ENCODE measurements at places on chromosomes 6 and 20.

GRCh38 chr6:13908955-13909381, 15.8 kb upstream of the RNF182 start:
- DNase-seq, result peak; percentile 66

GRCh38 chr6:91667596-91667995, 1080.7 kb upstream of the MAP3K7 start:
- DNase-seq, result no peak

DNA sequence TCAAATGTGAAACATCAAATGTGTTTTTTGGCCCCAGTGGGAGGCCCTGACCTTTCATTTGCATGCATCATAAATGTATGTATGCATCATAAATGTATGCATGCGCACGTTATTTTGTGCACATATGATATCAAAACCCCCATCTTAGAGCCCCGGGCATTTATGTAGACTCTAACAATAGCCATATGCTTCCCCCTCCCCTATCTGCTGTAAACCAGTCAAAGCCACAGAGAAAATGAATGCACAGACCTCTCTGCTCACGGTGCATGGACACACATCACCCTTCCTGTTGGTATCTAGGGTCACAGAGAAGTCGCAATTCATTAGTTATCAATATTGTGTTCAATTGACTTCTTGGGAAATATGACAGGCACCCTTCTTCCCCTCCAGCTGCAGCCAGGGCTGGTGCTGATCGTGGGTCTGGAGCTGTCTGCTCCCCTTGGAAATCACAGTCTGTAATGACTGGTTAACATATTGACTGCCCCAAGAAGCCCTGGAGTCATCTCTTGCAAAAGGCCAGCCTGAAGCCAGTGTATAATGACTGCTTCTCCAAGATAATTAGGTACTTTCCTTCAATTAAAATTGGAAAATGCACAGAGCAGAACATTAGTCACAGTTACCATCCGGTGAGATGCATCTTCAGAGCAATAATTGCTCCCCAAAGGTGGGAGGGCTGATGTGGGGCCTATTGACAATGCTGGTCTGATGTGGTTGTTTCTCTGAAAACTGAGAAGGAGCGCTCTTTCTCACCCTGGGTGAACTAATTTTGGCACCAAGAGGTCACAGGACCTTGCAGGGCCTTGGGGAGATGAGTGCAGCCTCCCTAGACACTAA, 532.2 kb downstream of the CDH26 start:
- DNase-seq, result no peak

DNA sequence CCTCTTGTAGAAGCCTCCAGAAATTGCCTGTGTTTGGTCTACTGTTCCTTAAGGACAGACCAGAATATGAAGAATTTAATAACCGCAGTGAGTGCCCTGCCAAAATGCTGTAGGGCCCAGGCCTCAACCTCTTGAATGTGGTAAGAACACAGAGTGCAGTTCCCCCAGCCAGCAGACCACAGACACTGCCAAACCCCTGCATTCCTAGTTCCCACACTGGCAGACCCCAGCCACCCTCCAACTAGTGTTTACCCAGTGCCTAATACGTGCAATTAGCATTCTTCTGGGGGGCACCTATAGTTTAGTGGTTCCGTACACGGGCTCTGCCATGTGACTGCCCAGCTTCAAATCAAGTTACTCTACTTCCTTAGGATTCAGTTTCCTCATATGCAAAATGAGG, 51.7 kb downstream of the STK35 start:
- no peak for DNase-seq

DNA sequence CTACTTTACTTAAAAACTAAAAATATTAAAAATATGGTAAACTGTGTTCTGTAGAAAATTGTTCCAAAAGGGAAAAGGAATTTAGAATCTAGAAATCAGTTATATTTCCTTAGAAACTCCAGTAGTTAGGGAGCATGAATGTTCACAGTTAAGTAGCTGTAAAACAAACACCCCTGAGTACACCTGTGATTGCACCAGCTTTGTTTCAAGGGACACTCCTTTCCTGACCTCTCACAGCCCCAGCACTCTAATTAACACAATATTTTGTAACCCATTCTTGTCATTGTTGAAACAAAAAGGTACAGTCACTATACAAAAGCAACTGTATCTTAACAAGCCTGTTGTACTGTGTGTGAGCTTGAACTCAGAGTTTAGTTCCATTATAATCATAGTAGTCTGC, 72.3 kb downstream of the NCOA7 start:
- no peak for DNase-seq

DNA sequence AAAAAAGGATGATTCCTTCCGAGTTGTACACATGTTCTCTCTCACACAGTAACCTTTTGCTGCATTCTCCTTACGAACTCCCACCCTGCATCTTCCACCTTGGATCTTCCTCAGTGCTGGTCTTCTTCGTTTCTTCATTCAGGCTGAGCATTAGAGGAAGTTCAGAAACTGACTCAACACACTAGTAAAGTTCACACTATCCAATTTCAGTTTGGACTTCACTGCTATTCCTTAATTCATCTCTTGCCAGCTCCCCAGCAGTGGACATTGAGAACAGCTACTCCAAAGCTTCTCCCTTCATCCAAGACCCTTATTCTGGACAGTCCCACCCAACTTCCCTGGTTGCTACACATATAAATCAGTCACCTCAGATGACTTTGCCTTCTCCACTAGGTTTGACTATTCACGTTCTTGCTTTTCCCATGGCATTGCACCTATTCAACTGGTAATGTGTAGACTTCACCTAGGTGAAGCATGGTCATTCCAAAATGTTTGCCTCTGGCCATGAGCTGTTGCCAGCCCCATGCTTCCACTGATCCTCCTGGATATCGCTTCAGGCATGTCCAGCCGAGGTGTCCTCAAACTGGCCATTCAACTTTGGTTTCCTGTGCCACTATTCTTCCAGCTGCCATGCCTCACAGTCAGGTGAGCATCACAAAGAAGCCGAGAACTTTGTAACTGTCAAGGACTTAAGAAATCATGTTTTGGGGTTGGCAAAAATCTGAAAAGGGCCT, 103.9 kb upstream of the EMILIN3 start:
- DNase-seq, result peak; percentile 4

GRCh38 chr6:28895131-28895812, 28.5 kb downstream of the TRIM27 start:
- peak; percentile 96 for DNase-seq

DNA sequence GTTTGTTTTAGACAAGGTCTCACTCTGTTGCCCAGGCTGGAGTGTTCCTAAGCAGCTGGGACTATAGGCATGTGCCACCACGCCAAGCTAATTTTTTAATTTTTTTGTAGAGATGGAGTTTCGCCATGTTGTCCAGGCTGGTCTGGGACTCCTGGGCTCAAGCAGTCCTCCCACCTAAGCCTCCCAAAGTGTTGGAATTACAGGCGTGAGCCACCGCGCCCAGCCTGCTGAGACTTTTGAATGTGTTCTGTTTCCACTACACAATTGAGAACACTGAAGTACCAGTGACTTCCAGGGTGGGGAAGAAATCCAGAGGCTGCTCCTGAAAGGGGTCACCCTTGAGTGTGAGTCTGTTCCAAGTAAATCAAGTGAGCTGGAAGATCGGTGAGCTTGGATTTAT, 81.3 kb upstream of the ARMC2 start:
- DNase-seq, result no peak

DNA sequence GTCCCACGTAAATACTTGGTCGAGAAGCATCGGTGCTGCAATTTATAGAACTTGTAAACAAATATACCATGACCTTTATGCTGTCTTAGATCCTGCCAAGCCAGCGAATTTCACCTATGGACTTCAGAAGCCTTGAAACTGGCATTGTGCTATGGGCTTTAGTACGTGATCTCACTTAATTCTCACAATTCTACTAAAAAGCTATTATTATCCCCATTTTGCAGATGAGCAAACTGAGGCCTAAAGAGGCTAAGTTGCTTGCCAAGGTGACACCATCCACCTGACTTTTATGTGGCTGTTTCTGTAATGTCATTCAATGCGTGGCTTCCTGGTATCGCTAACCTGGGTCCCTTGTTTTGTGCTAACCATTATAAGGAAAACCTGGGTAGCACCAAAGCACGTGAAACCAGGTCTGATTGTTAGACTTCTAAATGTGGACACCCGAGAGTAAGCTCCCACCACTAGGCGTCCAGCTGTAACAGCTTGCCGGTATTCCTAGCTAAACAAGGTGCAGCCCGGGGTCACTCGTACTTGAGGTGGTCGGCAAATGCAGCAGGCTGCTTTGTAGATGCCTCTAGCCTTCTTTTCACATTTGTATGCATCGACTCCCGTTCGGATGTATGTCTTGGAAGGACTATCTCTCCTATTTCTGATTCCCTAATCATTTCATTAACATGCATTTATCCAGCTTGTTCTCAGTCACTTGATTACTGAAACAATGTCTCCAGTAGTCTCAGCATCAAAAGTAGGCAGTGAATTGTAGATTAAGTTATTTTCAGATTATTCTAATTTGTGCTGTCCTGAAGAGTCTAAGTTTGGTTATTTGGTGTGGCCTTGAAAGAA, 1.1 kb downstream of the SYNJ2 start:
- DNase-seq, result no peak

DNA sequence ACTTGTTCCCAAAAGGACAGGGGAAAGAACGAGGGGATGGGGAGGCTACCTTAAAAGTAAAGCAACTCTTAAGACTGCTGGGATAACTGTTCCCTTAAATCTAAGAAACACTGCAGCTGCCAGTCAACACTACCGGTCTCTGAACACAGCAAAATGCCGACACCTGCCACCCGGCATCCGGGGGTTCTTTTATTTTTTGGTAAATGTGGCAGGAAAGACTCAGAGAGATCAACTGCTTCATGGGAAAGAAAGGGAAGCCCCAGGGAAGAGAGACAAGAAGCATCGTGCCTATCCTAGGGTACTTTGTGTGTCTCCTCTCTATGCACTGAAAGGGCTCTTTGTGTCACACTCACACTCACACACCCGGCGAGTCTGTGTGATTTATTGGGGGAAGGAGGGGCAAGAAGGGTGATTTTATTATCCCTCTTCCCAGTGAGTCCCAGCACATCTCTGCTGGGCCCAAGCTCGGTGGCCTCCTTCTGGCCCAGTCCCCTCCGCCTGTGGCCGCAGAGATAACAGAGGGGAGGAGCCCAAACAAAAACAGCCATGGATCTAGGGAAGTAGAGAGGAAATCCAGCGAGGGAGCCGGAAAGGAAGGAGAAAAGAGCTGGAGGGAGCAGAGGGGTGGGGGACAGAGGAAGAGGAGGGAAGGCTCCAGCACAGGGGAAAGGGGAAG, 1.4 kb downstream of the FYN start:
- DNase-seq, result no peak

DNA sequence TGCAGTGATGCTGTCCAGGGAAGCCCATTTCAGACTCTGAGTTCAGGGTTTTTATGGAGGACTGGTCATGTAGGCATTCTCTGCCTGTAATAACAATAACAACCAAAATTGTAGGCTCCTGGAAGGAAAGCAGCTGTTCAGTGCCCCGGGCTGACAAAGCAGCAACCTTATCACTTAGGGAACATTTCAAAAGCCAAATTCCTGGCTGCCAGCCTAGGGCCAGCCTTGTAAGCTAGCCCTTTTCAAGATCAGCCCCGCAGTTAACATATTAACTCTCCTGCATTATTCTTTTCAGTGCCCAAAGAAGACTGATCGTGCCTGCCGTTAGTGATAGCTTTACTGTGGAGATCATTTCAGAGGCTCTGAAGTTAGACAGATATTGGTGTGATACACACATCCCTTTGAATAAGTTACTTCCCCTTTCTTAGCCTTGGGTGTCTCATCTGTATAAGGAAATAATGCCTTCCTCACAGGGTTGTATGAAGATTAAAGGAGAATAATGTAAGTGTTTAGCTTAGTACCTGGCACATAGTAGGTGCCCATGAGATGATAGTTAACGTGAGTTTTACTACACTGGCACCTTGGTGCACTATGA, 44.1 kb downstream of the CTNNBL1 start:
- DNase-seq, result no peak

Data from inflammatory macrophage treated with lipopolysaccharide for 4 hours (primary cell).